ENCODE measurements at places on chromosomes 11 and 22.

DNA sequence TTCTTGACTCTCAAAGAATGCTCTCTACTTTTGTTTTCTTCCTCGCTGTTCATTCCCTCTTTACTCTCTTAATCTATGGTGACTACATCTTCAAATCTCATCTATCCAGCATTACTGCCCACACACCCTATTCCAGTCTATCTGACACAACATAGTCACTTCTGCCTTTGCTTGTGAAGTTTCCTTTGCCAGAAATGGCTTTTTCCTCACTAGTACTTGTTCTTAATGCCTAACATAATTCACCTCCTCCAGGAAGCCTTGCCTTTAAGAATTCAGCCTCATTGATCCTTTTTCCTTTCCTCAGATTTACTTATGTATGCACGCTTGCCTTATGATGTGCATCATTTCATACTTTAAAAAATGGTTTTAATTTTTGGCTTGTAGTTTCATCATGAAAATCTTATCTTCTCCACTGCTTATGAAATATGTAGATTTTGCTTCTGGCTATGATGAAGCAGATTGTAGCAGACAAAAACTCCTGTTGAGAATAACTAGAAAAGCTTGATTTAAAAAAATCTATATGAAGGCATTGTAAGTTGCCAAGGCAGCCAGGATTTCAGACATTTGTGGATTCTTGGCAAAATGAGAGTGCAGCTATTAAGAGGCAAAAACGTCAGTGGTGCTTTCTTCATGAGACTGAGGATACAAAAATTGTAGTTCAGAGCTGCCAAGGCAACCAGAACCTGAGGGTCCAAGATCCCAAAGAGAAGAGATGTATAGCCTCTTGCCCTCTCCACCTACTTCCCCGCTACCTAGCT lies 31.8 kb downstream of the RNF169 start:
- DNase-seq: no peak
- H3K27me3 ChIP-seq: no peaks in the 10 kb centered on the region
- H3K27ac ChIP-seq: no peak overlapping the region
- peaks cover 2% of the 10 kb centered on the region for H3K36me3 ChIP-seq
- peaks cover 8% of the 10 kb centered on the region for H3K4me1 ChIP-seq

- H3K27me3 ChIP-seq: no peaks in the 10 kb centered on the region
- H3K27ac ChIP-seq: no peak overlapping the region
- H3K4me3 ChIP-seq: no peak overlapping the region
- no peaks in the 10 kb centered on the region for H3K36me3 ChIP-seq
- DNase-seq: no peak
These were observed 761.9 kb downstream of the DLG2 start for GRCh38 chr11:84865257-84865656.

GRCh38 chr11:34050581-34051348 lies 766 bp upstream of the CAPRIN1 start:
- peak; percentile 42 for DNase-seq
- H3K4me3 ChIP-seq: peak overlapping the region; percentile 75
- H3K27me3 ChIP-seq: no peaks in the 10 kb centered on the region
- H3K36me3 ChIP-seq: peaks cover 4% of the 10 kb centered on the region
- H3K27ac ChIP-seq: peak overlapping the region; percentile 97

DNA sequence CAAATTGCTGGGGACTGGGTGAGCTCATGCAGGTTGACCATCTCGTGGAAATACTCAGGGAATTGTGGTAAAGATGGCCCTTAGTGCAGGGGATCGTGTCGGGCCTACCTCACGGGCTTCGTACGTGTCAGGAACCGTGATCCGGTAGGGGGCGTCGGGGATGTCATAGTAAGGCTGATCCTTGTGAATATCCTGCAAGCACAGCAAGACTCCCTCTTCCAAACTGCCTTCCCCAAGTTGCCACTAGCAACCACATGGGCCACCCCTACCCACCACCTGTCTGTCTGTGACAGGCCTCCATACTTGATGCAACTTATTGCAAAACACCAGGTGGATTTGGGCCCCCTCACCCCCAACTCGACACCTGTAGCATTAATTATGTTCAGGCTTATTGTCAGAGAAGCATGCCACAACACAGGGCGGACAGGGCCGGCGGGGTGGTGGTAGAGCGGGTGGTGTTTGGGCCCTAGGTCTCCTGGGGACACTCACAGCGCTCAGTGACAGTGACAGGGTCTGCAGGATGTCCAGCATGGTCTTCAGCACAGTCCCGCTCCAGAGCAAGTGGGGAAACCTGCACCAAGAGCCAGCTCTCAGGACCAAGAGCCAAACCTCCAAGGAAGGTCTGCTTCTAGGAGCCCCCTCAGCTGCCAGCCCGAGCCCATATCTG lies 22.6 kb upstream of the SERPIND1 start:
- no peak for DNase-seq
- peaks cover 17% of the 10 kb centered on the region for H3K36me3 ChIP-seq
- no peaks in the 10 kb centered on the region for H3K27me3 ChIP-seq
- no peak overlapping the region for H3K27ac ChIP-seq

DNA sequence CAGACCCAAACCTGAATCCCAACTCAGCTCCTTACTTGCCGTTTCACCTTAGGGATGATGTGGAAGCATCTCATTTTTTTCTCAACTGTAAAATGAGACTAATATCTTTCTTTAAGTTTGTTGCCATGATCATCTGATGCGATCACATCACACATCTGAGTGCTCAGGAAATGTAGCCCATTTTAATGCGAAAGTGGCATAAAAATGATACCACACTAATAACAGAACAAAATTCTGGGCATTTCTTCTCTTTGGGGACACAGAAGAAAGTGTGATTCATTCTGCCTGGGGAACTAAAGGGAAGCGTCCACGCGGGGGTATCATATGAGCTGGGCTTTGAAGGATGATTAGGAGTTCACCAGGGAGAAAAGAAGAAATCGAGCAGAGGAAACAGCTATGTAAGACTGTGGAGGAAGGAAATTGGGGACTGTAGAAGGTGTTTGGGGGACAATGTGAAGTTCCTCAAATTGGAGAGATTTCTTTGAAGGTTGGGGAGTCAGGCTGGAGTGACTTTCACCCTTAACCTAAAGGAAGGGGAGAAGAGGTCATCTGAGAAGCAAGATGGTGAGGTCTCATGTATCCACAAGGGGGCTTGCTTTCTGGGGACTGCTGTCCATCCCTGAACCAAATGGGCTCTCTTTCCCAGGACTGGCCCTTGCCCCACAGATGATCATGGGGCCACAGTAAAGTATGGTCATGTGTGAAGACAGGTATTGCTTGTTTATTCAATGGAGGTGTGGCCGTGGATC lies 49.7 kb upstream of the NNMT start:
- no peaks in the 10 kb centered on the region for H3K4me1 ChIP-seq
- no peak overlapping the region for H3K4me3 ChIP-seq
- peaks cover 54% of the 10 kb centered on the region for H3K27me3 ChIP-seq
- DNase-seq: no peak
- H3K27ac ChIP-seq: no peak overlapping the region
- H3K36me3 ChIP-seq: no peaks in the 10 kb centered on the region

DNA sequence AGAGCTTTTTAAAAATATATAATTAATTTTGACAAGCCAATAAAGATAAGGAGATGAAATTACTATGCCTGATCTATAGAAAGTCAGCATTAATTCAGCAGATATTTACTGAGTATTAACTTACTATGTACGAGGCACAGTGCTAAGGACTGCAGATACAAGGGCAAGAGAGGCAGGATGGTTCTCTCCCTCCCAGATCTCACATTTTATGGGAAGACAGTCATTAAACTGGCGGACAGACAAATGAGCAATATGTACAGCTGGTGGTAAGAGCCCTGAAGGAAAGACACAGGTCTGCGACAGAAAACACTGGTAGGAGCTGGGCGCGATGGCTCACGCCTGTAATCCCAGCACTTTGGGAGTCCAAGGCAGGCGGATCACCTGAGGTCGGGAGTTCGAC lies 36.8 kb downstream of the MCHR1 start:
- no peak for DNase-seq
- no peaks in the 10 kb centered on the region for H3K36me3 ChIP-seq
- H3K27ac ChIP-seq: peak overlapping the region; percentile 23

DNA sequence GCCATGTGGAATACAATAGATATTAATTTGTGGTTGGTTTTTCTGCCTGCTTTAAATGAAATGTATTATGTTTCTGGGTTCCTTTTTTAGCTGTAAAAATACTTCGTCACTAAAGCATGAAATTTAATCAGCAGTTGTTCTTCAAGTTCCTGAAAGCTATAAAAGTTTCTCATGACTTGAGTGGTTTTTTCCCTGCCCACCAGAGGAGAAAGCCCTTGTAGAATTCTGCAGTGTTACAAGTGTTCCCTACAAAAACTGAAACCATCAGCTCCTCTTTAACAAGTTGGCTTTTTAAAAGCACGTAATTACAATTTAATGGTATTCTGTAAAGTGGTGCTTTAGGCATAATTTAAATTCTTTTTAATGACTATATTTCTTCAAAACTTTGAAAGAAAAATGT lies 56.2 kb downstream of the PANX1 start:
- no peaks in the 10 kb centered on the region for H3K27me3 ChIP-seq
- peaks cover 24% of the 10 kb centered on the region for H3K4me1 ChIP-seq
- H3K4me3 ChIP-seq: no peak overlapping the region
- DNase-seq: no peak
- H3K27ac ChIP-seq: peak overlapping the region; percentile 59

DNA sequence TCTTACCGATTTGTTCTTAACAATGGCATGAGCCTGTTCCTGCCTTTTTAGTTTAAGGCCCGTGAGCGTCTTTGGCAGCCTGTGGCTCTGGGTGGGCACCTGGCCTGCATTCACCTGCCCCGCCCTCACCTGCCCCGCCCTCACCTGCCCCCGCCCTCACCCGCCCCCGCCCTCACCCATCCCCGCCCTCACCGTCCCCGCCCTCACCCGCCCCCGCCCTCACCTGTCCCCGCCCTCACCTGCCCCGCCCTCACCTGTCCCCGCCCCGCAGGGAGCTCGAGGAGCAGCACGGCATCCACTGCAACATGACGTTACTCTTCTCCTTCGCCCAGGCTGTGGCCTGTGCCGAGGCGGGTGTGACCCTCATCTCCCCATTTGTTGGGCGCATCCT lies 14.2 kb downstream of the GATD1 start:
- H3K4me1 ChIP-seq: no peaks in the 10 kb centered on the region
- no peak overlapping the region for H3K27ac ChIP-seq
- H3K27me3 ChIP-seq: no peaks in the 10 kb centered on the region

- H3K27ac ChIP-seq: no peak overlapping the region
- peaks cover 3% of the 10 kb centered on the region for H3K36me3 ChIP-seq
- DNase-seq: no peak
- no peaks in the 10 kb centered on the region for H3K27me3 ChIP-seq
- no peak overlapping the region for H3K4me3 ChIP-seq
These were observed 50.4 kb upstream of the CTSC start for GRCh38 chr11:88387957-88388356.

DNA sequence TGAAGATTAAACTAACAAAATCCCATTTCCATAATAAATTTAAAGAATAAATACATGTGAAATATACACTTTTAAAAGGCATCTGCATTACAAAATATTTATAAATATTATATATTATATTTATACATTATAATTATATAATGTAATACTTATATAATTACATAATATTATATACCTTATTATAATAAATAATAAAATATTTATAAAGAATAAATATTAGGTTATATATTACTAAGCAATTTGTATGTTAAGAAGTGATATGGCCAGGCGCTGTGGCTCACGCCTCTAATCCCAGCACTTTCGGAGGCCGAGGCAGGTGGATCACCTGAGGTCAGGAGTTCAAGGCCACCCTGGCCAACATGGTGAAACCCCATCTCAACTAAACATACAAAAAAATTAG lies 97.8 kb downstream of the CADM1 start:
- no peaks in the 10 kb centered on the region for H3K36me3 ChIP-seq
- no peak for DNase-seq
- peaks cover 37% of the 10 kb centered on the region for H3K4me1 ChIP-seq

DNA sequence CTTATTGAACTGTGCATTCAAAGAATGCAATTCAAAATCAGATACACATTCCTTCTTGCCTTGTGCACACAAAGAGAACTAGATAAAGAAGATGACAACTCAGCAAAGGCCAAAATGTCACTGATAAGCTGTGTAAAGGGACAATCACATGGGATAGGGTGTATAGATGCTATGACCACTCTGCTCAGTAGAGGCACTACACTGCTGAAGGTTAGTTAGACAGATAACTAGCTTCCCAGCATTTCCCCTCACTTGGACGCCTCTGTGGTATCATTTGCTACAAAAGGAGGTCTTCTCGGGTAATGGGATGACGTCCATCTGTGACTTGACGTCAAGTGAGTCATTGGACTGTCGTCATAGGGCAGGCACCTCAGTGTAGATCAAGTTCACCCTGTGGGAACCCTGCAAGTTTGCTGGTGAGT lies 424.9 kb upstream of the CCDC90B start:
- H3K36me3 ChIP-seq: no peaks in the 10 kb centered on the region
- no peak overlapping the region for H3K27ac ChIP-seq
- H3K27me3 ChIP-seq: no peaks in the 10 kb centered on the region
- H3K4me3 ChIP-seq: no peak overlapping the region
- peaks cover 4% of the 10 kb centered on the region for H3K4me1 ChIP-seq

DNA sequence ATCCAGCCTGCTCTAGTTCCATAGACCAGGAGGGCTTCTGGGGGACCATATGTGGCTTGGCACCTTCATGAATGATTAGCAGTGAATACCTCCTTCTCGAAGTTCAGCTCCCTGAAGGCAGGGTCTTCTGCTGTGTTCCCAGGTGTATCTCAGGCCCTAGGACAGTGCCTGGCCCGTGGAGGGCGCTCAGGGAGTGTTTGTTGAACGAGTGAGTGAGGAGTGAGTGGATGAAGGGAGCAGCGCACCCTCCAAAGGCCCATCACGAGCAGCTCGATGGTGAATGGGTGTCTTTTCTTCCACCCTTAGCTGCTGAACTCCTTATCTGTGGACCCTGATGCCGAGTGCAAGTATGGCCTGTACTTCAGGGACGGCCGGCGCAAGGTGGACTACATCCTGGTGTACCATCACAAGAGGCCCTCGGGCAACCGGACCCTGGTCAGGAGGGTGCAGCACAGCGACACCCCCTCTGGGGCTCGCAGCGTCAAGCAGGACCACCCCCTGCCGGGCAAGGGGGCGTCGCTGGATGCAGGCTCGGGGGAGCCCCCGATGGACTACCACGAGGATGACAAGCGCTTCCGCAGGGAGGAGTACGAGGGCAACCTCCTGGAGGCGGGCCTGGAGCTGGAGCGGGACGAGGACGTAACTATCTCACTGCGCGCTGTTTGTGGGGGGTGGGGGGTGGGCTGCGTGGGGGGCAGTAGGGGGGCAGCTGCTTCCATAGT lies 9.5 kb downstream of the ANO1 start:
- peaks cover 25% of the 10 kb centered on the region for H3K4me1 ChIP-seq
- peaks cover 9% of the 10 kb centered on the region for H3K36me3 ChIP-seq
- no peak overlapping the region for H3K27ac ChIP-seq
- no peak for DNase-seq

- no peak for DNase-seq
- H3K4me3 ChIP-seq: no peak overlapping the region
- no peak overlapping the region for H3K27ac ChIP-seq
- peaks cover 28% of the 10 kb centered on the region for H3K4me1 ChIP-seq
- H3K36me3 ChIP-seq: no peaks in the 10 kb centered on the region
These were observed 62.9 kb downstream of the RCN1 start for GRCh38 chr11:32153747-32154146.

Data from mesothelial cell of epicardium (in vitro differentiated cells).